Mucosa of descending colon (tissue), 3 donors: ENCODE measurements at places on chromosomes 16 and 17. TPM values are rescaled to one million over a fixed set of nuclear protein-coding genes. Genes with fewer than 3 reads are reported as not detected.

- DNase-seq = no peak
Measured at GRCh38 chr17:73678999-73679398, 34.8 kb upstream of the SDK2 start.

The CDH1 gene
- 284 TPM for total RNA-seq

- no peak for DNase-seq
Measured at GRCh38 chr16:79318143-79318899, 282.2 kb downstream of the MAF start.

DNA sequence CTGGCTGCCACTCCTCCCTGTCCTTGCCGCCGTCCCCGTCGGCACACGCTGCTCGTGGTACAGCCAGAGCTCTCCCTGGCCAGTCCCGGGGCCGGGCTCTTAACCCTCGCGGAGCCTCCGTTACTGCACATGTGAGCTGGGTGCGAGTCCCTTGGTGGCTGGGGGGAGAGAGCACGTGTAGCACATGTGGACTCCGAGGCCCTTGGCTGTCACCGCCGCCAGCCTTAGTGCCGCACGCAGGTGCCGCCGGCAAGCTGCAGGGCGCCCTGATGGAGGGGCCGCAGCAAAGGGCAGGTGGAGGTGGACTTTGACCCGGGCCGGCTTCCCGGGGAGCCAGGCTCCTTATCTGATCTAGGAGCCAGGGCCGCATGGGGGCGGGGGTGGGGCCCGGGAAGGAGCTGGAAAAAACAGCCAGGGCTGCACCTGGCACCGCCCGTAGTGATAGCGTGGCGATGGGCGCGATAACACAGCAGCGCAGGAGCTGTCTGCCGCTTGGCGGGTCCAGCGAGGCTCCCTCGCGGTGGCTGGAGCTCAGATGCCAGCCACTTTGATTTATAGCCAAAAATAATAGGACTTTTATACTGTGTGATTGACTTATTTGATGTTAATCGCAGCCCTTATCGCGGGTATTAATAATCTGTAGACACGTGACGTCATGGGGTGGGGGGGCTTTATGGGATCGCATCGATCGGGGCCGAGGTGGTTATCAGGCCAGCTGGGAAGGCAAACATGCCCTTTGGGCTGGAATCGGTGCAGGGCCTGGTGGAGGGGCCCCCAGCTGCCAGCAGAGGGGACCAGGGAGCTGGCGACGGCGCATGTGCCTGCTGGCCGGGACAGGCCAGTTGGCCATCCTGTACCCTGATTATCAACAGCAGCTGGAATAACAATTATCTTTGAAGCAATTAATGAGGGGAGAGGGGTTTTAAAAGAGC lies 35.1 kb downstream of the ZFPM1 start:
- peak; percentile 93 for DNase-seq

- no peak for DNase-seq
Measured at GRCh38 chr17:45274033-45274432, 12.1 kb upstream of the SPATA32 start.

The RHBDL1 gene
- 3.0 TPM for total RNA-seq

GRCh38 chr17:50268026-50268425 lies 6.2 kb upstream of the TMEM92 start:
- no peak for DNase-seq

The MYH2 gene
- 1.0 TPM for total RNA-seq

The PKD1 gene
- total RNA-seq = 63.9 TPM
